ENCODE measurements at places on chromosomes 12 and 14. TPM values are rescaled to one million over a fixed set of nuclear protein-coding genes. Genes with fewer than 3 reads are reported as not detected.

The GALNT6 gene
- total RNA-seq: 24.0 TPM

GRCh38 chr12:6953442-6954315 lies 2.5 kb downstream of the PTPN6 start:
- peak overlapping the region; percentile 79 for H3K27ac ChIP-seq
- H3K4me3 ChIP-seq: peak overlapping the region; percentile 65
- DNase-seq: peak; percentile 83
- H3K27me3 ChIP-seq: no peaks in the 10 kb centered on the region
- H3K4me1 ChIP-seq: peaks cover 73% of the 10 kb centered on the region
- peaks cover 34% of the 10 kb centered on the region for H3K36me3 ChIP-seq

DNA sequence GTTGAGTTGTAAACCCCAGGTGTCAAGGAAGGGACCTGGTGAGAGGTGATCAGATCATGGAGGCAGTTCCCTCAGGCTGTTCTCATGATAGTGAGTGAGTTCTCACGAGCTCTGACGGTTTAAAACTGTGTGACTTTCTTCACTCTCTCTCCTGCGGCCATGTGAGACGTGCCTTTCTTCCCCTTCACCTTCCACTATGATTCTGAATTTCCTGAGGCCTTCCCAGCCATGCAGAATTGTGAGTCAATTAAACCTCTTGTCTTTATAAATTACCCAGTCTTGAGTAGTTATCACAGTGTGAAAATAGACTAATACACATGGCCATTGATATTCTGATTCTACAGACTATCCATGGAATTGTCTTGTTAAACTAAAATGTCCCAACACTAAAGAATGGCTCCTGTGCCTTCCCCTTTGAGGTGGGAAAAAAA lies 85.6 kb downstream of the SLC2A13 start:
- no peak overlapping the region for H3K4me3 ChIP-seq
- H3K36me3 ChIP-seq: no peaks in the 10 kb centered on the region
- no peaks in the 10 kb centered on the region for H3K27me3 ChIP-seq

DNA sequence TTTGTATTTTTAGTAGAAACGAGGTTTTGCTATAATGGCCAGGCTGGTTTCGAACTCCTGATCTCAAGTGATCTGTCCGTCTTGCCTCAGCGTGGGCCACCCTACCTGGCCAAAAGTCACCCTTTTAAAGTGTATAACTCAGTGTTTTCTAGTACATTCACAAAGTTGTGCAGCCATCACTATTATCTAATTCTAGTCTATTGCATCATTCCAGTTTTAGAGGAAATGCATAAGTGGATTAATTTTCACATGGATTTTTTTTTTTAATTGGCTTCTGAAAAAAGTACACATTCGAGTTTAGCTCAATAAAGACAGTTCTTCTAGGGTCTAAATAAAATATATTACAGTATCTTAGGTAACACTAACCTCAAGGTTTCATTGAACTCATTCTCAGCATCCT lies 3.7 kb downstream of the DEPDC4 start:
- H3K27me3 ChIP-seq: no peaks in the 10 kb centered on the region
- no peak overlapping the region for H3K27ac ChIP-seq
- DNase-seq: no peak
- peaks cover 9% of the 10 kb centered on the region for H3K4me1 ChIP-seq

DNA sequence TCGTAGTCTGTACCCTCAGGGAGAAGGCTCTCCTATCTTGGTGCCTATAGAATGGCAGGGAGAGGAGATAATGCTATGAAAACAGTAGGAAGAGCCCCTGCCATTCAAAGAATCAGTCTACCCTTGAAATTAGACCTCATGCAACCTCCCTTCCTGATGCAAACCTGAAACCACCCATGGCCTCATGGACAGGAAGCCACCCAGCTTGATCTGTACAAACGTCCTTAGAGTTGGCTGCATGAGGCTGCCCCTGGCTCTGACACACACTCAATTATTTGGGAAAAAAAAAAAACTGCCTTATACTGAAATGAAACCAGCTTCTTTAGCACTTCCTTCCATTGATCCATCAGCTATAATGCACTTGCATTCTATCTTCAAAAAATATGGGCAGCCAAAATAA lies 116.6 kb upstream of the BCL2L14 start:
- DNase-seq: no peak
- no peaks in the 10 kb centered on the region for H3K36me3 ChIP-seq
- H3K27ac ChIP-seq: no peak overlapping the region
